ENCODE measurements at places on chromosomes 11 and 22.

- no peak for DNase-seq
These were observed 36.1 kb downstream of the PDGFD start for GRCh38 chr11:104127828-104128227.

- DNase-seq: no peak
These were observed 789.8 kb upstream of the API5 start for GRCh38 chr11:42521994-42522393.

GRCh38 chr11:78835646-78836045 is 261.0 kb upstream of the NARS2 start:
- DNase-seq: no peak

GRCh38 chr11:62592989-62593421 is 1.7 kb upstream of the TUT1 start:
- DNase-seq: no peak

DNA sequence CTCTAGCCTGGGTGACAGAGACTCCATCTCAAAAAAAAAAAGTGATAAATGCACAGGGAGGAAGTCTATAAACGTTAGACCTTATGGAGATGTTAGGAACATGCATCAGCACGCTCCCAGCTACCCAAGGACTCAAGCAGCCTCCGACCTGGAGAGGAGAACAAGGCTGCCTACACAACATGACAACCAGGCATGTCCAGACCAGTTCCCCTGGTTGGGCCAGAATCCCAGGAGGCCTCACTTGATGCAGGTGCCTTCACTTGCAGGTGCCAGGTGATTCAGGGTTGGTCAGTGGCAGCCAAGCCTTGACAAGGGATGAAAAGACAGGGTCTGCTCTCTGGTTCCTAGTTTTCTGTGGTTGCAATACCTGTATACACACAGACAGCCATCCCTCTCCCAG is 5.9 kb downstream of the RANGAP1 start:
- no peak for DNase-seq

DNA sequence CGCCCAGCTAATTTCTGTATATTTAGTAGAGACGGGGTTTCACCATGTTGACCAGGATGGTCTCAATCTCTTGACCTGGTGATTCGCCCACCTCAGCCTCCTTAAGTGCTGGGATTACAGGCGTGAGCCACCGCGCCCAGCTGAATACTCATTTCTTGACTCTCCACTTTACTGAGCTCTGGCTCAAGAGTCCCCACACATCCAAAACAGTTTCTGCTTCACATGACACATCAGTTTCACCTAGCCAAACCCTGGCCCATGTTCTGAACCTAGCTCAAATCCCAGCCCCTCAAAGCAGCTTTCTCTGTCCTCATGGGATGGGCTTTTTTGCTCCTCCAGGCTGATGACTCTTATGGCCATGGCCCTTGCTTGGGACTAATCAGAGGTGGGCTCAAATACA is 9.8 kb downstream of the HYOU1 start:
- DNase-seq: no peak

- peak; percentile 88 for DNase-seq
These were observed at the start of gene CTTN for GRCh38 chr11:70397983-70398833. TSS of gene CTTN (plus strand) at chr11:70398529. CDS start at chr11:70407298, 8,769 bp downstream.

- no peak for DNase-seq
These were observed 35.0 kb downstream of the DKK3 start for GRCh38 chr11:11973361-11973800.

GRCh38 chr22:17773606-17774205 is 563 bp downstream of the BID start:
- DNase-seq: peak; percentile 84

DNA sequence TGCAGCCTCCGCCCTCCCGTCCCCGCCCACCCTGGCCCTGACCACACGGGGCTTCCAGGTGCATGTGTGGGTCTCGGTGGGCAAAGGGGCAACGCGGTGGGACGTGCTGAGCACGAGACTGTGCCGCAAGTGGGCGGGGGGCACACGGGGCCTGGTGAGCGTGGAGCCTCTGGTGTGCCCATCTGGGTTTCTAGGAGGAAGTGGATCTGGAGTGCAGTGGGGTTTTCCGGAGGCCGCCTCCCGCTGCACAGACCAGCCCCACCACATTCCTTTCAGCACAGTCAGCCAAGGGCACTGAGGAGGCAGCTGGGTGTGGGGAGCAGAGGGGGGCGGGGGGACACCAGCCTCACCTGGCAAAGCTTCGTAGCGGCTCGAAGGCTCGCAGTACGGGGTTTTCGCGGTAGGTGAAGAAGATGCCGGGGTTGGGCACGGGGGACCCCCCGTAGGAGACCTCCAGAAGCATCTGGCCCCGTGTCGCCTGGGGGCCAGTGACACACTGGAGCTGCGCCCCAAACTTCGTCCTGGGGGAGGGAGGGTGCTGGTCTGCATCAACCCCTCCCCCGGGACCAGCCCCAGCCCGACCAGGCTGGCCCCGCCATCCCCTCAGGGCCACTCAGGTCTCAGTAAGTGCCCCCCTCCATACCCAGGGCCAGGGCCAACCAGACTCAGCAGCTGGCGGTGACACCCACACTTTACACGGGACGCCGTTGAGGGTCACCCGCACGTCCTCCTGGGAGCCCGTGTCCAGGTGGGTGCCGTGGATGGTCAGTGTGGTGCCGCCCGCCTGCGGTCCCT is 12.4 kb upstream of the MAPK11 start:
- no peak for DNase-seq

GRCh38 chr11:8584082-8584481 is 9.9 kb downstream of the STK33 start:
- DNase-seq: no peak

- DNase-seq: peak; percentile 48
These were observed 1.8 kb downstream of the BET1L start for GRCh38 chr11:205221-206001.

- no peak for DNase-seq
These were observed 33.2 kb upstream of the GAB2 start for GRCh38 chr11:78450866-78451265.

- no peak for DNase-seq
These were observed 1.3 kb downstream of the PPP1R14B start for GRCh38 chr11:64245401-64245796.

DNA sequence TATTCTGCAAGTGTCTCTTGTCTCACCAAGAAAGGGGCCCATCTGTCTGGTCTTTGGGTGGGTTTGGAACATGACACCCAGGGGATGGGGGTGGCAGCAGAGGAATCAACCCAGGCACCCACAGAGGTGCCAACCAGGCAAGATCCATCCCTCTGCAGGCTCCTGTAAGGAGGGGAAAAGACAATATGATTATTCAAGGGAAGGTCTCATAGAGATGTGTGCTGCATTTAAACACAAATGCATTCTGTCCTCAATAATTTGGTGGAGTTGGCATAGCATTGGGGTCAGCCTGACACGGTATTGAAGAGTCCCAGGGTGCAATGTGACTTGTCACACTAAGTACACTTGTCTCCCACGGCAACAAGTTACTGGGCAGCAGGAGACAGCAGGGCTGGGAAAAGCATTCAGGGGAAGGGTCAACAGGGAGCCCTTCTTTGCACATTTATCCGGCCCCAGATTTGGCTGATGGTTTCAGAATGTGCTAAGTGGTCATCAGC is 33.1 kb upstream of the SPON1 start:
- DNase-seq: no peak

DNA sequence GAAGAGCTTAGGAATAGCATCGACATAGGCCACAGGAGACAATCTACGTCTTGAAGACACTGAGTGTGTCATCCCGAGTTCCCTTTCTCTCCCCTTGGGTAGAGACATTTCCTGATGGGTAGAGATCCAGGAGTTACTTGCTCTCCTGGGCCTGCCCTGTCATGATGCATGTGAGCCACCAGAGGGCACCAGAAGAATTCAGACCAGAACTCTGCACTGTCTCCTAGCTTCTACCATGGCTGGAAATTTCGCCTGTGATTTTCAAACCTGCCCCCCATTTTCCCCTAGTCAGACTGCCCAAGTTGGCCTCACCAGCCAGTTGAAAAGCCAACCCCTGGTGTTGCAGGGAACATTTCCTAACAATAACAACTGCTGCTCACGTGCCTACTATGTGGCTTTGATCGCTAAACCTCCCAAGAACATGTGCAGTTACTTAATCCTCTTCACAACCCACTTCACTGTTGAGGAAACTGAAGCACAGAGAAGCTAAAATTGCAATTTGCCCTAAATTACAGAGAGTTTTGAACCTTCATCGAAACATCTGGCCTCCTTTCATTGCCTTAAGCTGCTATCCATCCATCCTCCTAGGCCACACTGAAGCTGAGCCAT is 47.2 kb downstream of the C11orf58 start:
- DNase-seq: peak; percentile 72
